A673 (cell line): ENCODE measurements at places on chromosomes 4 and X.

- no peak for DNase-seq
- no peaks in the 10 kb centered on the region for H3K36me3 ChIP-seq
- no peaks in the 10 kb centered on the region for H3K27me3 ChIP-seq
- no peaks in the 10 kb centered on the region for H3K4me1 ChIP-seq
- no peak overlapping the region for H3K4me3 ChIP-seq
Measured at GRCh38 chrX:147072747-147073146, 258.2 kb upstream of the CXorf51A start.

GRCh38 chrX:41720125-41720779, 3.7 kb upstream of the GPR82 start:
- no peak for DNase-seq
- no peaks in the 10 kb centered on the region for H3K36me3 ChIP-seq
- H3K4me3 ChIP-seq, result no peak overlapping the region
- no peaks in the 10 kb centered on the region for H3K4me1 ChIP-seq
- H3K27ac ChIP-seq, result no peak overlapping the region

- no peaks in the 10 kb centered on the region for H3K36me3 ChIP-seq
- DNase-seq, result no peak
- no peaks in the 10 kb centered on the region for H3K27me3 ChIP-seq
- H3K4me1 ChIP-seq, result no peaks in the 10 kb centered on the region
- no peak overlapping the region for H3K4me3 ChIP-seq
Measured at GRCh38 chr4:137495578-137495977, 36.7 kb downstream of the PCDH18 start.

GRCh38 chr4:157005831-157006230, 34.2 kb upstream of the PDGFC start:
- no peaks in the 10 kb centered on the region for H3K36me3 ChIP-seq
- no peak overlapping the region for H3K4me3 ChIP-seq
- no peaks in the 10 kb centered on the region for H3K27me3 ChIP-seq
- H3K4me1 ChIP-seq, result peaks cover 32% of the 10 kb centered on the region

GRCh38 chrX:117895418-117895817, 221.2 kb downstream of the KLHL13 start:
- no peak overlapping the region for H3K4me3 ChIP-seq
- H3K4me1 ChIP-seq, result peaks cover 5% of the 10 kb centered on the region
- H3K27ac ChIP-seq, result no peak overlapping the region
- no peak for DNase-seq
- no peaks in the 10 kb centered on the region for H3K27me3 ChIP-seq
- no peaks in the 10 kb centered on the region for H3K36me3 ChIP-seq

DNA sequence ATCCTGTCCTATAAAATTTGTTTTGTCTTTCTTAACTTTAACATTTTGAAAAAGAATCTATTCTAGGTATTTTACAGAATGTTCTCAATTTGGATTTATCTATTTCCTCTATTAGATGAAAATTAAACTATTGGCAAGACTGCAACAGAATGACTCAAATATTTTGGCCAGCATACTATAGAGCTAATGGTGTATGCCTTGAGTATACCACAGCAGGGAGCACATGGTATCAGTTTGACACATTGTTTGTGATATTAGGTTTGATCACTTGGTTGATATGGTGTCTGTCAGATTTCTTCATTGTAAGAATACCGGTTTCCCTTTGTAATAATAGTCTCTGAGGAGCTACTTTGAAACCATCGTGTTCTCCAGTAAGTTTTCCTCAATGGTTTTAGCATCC, 87.8 kb upstream of the NPNT start:
- peak; percentile 19 for DNase-seq
- no peak overlapping the region for H3K4me3 ChIP-seq
- no peaks in the 10 kb centered on the region for H3K36me3 ChIP-seq
- peaks cover 27% of the 10 kb centered on the region for H3K4me1 ChIP-seq
- H3K27me3 ChIP-seq, result no peaks in the 10 kb centered on the region

DNA sequence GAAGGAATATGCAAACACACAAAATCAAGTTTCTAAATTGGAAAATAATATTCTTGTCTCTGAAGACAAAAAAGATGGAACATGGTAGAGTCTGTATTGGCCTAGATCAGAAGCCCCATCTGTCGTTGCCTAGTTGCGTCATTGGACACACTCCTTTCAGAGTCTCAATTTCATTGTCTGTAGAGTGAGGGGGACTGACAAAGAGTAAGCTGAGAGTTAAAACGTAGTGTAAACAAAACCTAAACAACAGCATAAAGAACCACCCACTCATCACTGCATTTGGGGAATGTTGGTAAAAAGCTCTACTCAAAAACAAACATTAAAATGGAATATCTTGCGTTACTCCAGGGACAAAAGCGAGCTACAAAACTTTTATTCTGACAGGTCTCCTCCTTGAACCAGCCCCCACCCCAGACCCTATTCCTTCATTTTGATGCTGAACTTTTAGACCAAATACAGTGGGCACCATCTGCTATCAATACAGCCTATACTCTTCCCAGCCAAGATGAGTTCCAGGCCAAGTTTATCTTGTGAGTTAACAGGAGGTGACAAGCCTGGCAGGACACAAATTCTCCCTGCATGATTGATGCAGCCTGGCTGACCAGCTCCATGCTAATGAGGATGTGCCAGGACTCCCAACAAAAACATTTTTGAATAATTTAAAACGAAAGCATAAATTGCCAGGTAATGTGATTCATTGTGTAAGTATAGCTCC, 125.2 kb downstream of the COL25A1 start:
- no peak overlapping the region for H3K4me3 ChIP-seq
- H3K27ac ChIP-seq, result no peak overlapping the region
- H3K36me3 ChIP-seq, result no peaks in the 10 kb centered on the region
- H3K27me3 ChIP-seq, result no peaks in the 10 kb centered on the region
- DNase-seq, result no peak

DNA sequence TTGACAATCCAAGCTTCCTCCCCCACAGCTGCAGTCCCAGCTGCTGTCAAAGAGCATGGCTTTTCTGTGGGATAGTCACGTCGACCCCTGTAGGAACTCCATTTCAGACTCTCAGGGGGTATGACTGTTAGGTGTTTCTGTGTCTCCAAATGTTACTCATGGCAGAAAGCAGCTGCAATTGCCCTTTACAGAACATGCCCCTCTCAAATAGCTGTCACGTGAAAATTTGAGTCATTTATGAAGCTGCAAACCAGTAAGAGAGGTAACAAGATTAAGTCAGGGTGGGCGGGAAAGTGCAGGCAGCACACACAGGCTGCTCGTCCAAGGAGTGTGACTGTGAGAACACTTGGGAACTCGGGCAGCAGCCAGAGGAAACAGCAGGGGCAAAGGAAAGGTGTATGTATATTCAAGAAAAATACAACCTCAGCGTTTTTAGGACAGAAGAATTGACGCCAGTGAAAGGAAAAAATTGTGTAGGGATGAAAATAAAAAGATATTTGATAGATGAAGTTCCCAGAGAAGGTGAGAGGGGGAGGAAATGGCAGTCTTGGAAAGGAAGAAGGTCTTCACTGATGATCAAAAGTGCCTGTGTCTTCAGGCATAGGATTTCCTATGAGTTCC, 66.5 kb upstream of the TMEM184C start:
- H3K27ac ChIP-seq, result peak overlapping the region; percentile 35
- H3K27me3 ChIP-seq, result no peaks in the 10 kb centered on the region
- no peaks in the 10 kb centered on the region for H3K36me3 ChIP-seq
- peak; percentile 90 for DNase-seq
